ENCODE measurements at places on chromosomes 1 and 21.
A peak's percentile ranks its signal among the peaks of the same experiment; 100 is the strongest.

DNA sequence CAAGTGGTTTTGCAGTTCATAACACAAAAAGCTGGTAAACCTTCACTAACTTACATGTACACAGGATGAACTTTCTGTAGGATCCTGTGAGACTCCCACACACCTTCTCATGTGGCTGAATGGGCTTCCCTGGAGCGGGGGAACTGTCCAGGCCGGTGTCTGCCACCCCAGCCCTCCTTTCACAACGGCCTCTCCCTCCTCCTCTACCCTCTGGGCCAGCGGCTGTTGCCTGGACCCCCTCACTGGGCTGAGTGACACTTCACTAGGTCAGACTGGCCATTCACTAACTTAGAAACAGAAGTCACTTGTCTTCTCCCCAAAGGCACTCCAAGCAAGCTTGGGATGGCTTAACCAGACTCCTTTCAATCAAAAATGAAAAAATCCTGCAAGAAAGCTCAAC lies 16.1 kb downstream of the SSU72 start:
- DNase-seq, result no peak

GRCh38 chr1:117537291-117537920 lies 68.4 kb upstream of the TENT5C start:
- no peak for DNase-seq

DNA sequence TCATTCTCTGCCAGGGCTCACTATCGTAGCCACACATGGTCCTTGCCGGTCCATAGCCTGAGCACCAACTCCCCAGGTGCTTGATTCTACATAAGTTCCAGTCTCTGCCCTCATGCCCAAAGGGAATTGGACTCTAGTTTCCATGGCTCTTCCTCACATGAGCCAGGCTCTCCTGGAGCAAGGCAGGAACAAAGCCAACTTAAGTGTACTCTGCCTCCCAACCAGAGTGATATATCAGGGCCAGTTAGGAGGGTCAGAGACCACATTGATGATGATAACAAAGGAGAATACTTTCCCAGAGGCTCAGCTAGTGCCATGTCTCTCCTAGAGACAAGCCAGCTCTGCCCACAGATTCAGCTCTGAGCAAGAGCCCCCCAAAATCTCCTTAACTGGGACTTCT lies 70.9 kb downstream of the ERI3 start:
- DNase-seq, result no peak

- DNase-seq, result peak; percentile 82
These were observed 45.5 kb downstream of the SNRPE start for GRCh38 chr1:203906932-203907331.

DNA sequence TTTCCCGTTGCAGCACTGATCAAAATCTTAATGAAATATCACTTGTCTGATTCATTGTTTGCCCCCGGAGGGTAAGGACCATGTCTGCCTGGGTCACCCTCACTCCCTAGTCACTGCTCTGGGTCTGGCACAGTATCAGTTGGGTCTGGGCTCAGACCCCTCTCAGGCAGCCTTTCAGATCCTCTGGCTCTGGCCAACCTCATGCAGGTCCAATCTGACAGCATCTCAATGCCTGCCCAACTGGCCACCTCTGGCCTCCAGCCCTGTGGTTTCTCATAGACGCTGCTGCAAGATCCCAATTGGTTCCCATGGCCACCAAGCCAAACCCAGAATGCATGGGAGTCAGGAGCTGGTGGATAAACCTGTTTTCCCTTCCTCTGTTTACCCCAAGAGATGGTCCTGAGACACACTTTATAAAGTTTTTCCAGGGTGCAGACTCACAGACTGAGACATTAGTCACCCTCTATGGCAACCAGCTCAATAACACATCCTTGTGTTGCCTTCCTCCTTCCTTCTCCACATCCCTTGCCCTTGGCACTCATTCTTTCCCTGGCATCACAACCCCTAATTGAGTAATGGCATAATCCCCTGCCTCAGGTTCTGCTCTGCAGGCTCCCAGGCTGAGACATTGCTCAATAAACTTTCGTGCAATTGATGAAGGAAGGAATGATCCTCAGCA lies 199.2 kb downstream of the GRIK3 start:
- DNase-seq, result no peak

DNA sequence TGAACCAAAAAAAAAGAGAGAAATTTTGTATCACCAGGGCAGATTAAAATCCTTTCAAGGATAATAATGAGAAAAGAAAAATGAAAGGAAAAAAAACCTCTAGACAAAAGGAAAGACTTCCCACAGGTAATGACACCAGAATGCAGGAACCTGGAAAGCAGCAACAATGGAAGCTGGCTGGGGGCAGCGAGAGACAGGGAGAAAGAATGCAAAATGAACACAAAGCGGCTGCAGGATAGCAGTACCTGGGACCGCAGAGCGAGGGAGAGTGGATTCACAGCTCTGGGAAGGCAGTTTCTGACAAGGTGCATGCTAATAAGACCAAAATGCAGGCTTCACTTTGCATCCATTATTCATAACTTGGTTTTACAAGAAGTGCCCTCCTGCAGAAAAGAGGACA lies 349.0 kb downstream of the SIPA1L2 start:
- DNase-seq, result no peak

- DNase-seq, result no peak
These were observed 6.6 kb downstream of the LDLRAD2 start for GRCh38 chr1:21818656-21819055.

DNA sequence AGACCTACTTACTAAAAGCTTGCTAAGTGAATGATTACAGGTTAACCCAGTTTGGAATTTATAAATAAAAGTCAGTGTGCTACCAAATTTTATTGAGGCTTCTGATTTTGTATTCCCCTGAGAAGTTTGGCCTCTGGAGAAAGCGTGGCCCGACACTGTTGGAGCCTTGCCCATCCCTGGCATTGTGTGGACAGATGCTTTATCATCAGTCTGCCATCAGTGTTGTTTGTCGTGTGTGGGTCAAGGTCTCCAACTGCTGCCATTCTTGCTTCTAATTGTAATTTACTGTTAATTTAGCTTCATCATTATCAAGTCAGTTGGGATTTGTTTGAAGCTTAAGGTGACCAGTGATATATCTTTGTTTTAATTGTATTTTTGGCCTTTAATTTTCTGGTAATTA lies 62.0 kb upstream of the LPGAT1 start:
- no peak for DNase-seq

DNA sequence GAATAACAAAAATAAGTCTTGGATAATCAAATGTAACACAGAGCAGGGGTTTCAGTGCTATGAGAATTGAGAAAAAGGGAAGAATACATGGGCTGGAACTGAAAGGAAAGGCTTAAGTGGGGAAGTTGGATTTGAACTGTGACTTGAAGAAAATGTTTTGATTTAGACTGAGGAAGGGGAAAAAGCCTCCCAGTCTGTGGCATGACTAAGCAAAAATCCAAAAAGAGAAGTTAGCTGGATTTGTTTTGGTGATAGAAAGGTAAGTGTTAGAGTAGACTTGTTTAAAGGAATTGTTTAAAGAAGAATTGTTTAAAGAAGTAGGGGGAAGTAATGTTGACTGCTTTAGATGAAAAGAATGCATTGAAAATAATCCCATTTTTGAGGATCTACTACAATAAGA lies 46.0 kb downstream of the KCNK2 start:
- DNase-seq, result no peak

DNA sequence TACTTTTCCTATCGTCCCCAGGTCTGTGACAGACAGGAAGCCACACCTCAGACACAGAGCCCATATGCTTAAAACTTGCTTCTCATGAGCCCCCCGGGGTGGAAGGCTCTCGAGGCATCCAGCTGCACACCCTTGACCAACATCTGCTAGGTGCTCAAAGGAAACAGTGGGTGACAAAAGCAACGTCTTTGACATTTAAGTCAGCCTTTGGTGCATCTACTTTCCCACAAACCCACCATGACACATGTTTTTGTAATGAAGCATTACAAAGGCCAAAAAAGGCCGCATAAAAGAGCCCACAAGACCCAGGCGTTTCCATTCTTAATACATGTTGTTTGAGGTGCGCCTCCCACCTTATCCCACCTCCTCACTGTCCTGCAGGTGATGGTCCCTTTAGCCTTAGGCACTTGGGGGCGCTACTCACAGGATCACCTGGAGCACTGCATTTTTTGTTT lies 11.8 kb upstream of the FASLG start:
- DNase-seq, result no peak

GRCh38 chr1:187157552-187157951 lies 328.8 kb downstream of the PLA2G4A start:
- DNase-seq, result no peak

DNA sequence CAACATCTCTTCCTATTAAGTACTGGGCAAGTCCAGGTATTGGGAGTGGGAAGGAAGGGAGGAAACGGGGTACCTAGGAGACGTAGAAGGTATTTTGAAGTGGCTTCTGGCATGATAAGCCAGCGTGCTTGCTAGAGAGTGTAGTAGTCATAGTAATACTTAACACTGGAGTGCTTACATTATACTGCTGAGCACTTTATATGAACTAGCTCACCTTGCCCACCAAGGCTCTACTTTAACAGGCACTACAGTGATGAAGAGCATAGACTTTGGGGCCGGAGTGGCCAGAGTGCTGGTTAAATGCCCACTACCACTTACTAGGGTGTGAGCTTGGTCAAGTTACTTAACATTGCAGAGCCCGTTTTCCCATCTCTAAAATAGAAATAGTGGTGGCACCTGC lies 61.7 kb downstream of the ACP6 start:
- DNase-seq, result no peak

DNA sequence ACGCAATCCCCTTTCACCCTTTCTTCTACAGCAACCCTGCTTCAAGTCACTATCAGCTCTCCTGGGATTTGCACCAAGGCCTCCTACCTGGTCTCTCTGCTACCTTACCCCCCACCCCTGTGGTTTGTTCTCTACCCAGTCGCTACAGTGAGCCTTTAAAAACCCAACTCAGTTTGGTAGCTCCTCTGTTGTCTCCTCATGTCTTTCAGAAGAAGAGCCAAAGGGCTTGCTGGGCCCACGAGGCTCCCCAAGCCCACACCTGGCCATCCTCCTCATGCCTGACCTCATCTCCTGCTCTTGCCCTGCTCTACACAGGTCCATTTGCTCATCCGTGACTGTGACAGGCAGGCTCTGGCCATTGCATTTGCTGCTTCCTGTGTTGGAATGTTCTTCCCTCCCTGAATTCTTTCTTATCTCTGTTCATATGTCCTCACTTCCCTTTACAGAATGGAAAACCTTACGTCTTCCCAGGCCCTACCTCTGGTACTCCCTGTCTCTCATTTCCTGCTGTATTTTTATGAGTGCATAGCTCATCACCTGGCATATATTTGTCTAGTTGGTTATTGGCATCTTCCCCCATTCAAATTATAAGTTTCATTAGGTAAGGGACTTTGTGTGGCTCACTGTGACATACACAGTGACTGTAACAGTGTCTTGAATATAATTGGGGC lies 3.3 kb downstream of the RGS16 start:
- DNase-seq, result no peak

DNA sequence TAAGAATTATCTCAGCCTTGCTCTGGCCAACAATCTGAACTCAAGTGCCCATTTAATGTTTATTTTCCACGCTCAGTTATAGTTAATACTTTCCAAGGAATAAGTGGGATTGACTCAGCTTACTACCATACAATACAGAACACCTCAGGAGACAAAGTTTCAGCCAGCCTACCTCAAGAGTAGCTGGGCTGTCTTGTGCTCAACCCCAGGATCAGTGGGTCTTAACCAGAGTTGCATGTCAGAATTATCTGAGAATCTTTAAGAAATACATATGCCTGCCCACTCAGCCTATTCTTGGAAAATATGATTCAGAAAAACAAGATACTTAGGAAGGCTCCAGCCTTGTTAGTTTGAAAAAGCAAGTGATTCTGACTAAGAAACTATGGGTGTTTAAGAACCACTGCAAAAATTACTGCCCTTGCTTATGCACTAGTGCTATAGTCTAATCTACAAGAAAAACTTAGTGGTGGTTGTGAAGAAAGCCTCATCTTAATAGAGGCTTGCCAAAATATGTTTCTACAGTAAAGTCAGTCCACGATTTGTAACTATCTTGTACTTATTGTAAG lies 20.4 kb downstream of the CDC7 start:
- no peak for DNase-seq

GRCh38 chr1:30895382-30895943 lies 13.1 kb downstream of the SDC3 start:
- DNase-seq, result no peak

DNA sequence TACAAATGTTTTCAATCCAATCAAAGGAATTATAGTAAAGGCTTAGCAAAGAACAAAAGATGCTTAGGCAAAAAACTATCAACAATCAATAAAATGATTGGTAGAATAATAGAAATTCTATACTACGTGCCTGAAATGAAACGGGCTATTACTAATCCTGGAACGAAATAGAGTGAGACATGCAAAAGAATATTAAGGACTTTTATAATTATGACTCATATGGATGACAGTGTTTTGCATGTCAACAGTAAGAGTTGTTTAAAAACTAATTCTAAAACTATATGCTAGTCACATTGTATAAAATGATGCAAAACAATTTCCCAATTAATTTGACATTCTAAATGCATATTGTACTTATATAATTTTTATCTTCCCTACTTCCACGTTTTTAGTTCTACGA lies 35.6 kb downstream of the LRRIQ3 start:
- DNase-seq, result no peak

DNA sequence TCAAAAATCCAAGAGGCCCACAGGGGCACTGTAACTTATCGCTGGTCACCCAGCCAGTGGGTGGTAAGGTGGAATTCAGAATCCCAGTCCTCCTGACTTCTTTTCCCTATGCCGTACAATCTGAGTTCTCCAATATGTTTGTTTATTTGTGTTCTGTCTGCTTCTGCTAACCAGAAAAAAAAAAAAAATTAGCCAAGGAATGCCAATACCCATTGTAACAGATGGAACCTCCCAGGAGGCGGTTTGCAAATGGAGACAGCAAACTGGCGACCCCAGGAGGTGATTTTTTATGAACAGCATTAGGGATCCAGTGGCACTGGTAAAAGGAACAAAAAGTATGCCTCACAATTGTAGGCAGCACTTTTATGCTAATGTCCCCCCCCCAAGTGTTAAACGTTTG lies 189.0 kb upstream of the FGGY start:
- no peak for DNase-seq

GRCh38 chr1:76279101-76279748 lies 204.7 kb downstream of the ST6GALNAC3 start:
- no peak for DNase-seq

- no peak for DNase-seq
These were observed at the start of gene CBR3 for GRCh38 chr21:36134803-36135390. TSS of gene CBR3 (plus strand) at chr21:36135079. CDS start at chr21:36135193, 114 bp downstream.

GRCh38 chr1:7770669-7770996 lies 463 bp upstream of the VAMP3 start:
- no peak for DNase-seq

GRCh38 chr1:109268431-109269211 lies 14.3 kb downstream of the PSRC1 start:
- no peak for DNase-seq
